ENCODE measurements at places on chromosomes 13 and 19.

- DNase-seq = no peak
These were observed 26.2 kb upstream of the CNMD start for GRCh38 chr13:52765611-52766390.

DNA sequence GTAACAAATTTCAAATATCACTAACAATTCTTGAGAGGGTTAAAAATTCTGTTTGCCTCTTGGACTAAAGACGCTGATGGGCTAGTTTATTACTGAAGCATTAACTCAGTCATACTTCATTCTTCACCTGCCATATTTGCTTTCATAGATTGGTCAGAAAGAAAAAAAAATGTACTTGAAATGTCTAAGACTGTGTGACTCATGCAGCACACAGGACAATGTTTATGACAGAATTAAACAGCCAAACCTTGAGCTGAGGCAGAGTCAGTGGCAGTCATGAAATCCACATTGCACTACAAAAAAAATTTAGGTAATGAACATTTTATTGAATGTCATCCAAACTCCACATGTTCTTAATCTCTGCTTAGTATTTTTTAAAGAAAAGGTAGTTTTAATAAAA lies 135.6 kb downstream of the PRR20E start:
- no peak for DNase-seq

- DNase-seq = no peak
These were observed 27.1 kb upstream of the LATS2 start for GRCh38 chr13:21088534-21088933.

DNA sequence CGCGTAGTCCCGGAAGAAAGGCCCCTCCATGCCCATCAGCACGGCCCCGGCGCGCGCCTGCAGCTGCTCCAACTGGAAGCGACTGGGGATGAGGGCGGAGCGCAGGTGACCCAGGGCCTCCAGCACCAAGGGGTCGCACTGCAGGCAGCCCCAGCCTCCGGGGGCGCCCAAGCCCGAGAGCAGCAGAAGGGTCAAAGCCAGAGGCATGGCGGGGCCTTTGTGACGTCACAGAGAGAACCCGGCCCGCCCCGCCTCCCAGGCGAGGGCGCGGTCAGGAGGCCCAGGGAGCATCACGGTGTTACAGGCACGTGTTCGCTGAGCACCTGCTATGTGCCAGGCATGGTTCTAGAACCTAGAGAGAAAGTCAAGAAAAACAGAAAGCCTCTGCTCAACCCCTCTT lies at the start of gene IZUMO2:
Gene IZUMO2 (minus strand): TSS at position 294 of the 400 bp plus-strand sequence. CDS start 87 bp downstream, at position 207.
- DNase-seq = no peak

GRCh38 chr13:41742917-41743552 lies 217.9 kb downstream of the VWA8 start:
- DNase-seq = no peak

- DNase-seq = no peak
These were observed 352.5 kb upstream of the PCDH20 start for GRCh38 chr13:61768175-61768574.

Measured in fibroblast of skin of left quadriceps (primary cell).